ENCODE measurements at places on chromosomes 7 and 10.

GRCh38 chr10:96971324-96971723 lies 139.2 kb downstream of the LCOR start:
- no peak for DNase-seq

GRCh38 chr10:119078422-119079179 lies 2.0 kb downstream of the EIF3A start:
- no peak for DNase-seq

- DNase-seq = no peak
Observed at GRCh38 chr10:130958981-130959751, 352.4 kb downstream of the TCERG1L start.

DNA sequence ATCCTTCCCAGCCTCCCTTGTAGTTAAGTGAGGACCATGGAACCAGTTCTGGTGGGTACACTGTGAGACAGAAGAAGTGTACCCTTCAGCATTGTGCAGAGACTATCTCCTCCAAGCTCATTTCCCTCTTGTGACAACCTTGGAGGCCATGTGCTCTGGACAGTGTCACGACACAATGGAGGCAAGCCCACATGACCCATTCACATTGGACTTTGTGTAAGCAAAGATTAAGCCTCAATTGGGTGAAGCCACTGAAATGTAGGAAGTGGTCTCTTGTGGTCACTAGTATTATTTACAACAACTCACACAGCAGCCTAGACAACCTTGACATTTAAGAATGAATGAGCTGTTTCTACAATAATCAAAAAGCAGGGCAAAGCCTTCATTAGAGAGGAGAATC lies 124.2 kb downstream of the INHBA start:
- DNase-seq = no peak

DNA sequence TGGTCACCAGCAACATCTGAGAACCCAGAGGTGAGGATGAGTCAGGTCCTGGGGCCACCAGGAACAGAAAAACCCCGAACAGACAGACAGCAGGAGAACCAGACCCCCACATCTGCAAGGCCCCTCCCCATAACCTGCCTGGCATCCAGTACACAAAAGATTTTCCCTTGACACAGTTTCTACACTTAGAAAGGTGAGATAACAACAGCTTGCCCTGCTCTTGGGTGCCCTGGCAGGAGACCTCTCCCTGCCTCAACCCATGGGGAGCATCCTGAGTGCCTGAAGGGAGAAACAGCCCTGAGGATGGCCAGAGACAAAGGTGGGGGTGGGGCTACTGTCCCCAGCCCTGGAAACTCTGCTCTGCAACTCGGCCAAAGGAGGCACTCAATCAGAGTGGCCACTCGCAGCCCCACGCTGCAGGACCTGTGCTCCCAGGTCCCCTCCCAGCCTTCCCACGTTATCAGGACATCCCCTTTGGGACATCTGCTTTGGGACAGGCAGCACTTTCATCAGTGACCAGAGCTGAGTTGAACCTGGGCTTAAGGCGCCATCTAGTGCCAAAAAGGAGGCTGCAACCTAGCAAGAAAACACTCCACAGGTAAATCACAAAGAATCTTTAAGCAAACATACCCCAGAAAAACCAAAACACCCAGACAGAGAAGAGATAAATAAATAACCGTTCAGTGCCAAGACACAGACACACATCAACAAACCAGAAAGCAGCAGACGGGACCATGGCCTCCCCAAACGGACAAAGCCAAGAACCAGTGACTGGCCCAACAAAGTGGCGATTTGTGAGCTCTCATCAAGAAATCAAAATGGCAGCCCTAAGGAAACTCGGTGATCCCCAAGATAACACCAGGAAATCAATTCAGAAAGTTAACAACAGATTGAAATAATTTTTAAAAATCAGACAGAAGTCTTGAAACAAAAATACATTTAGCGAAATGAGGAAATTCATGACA lies 233.7 kb downstream of the PTPRN2 start:
- DNase-seq = no peak

DNA sequence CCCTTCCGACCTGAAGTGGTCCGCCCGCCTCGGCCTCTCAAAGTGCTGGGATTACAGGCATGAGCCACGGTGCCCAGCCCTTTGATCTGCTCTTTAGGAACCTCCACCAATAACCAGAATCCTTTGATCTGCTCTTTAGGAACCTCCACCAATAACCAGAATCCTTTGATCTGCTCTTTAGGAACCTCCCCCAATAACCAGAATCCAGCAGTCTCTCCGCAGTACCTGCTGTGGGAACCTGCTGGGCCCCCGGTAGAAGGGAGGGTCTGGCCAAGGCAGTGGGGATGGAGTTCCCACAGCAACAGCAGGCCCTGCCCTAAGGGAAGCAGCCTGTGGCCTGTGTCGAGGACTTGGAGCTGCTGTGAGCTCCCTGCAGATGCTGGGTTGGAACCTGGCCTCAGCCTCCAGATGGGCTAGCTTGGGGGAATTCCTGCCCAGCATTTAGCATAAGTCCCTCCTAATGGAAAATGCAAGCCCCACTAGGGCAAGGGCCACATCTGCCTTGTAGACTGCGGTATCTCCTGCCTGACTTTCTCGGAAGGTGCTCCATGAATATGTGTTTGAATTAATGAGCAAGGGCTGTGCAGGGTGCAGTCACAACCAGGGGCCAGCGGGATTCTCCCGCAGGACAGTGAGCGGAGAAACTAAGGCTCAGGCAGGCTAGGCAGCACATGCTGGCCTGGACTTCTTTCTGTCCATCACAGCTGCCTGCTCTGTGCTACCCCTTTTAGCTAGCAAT lies 165.8 kb downstream of the UBE2H start:
- no peak for DNase-seq

DNA sequence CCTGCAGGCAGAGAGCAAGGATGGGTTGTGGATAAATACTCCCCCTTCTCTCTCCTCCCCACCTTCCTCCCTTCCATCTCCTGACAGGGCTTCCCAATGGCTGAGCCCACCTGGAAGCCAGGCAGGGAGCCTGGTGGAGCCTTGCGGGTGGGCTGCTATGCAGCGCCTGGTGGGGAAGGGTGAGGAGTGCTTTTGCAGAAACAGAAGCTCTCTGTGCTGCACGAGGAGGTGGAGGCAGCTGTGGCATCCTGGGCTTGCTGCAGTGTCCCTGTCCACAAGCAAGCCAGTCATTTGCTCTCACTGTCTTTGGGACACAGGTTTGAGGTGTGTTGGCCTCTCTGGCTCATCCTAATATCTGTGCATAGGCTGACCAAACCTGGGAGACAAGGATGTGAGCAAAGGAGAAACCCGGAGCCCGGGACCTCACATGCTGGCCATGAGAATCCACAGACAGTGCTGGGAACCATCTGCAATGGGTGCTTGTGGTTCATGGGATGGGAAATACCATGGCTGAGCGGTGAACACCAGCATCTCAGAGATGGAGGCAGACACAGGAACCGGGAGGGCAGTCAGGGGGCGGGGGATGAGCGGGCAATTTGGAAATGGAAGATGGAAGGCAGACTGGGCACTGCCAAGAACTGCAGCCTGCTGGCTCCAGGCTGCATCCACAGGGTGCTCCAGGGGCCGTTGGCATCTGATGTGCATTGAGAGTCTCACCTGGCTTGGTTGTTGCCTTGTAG lies 364.2 kb downstream of the GLRX3 start:
- DNase-seq = no peak

DNA sequence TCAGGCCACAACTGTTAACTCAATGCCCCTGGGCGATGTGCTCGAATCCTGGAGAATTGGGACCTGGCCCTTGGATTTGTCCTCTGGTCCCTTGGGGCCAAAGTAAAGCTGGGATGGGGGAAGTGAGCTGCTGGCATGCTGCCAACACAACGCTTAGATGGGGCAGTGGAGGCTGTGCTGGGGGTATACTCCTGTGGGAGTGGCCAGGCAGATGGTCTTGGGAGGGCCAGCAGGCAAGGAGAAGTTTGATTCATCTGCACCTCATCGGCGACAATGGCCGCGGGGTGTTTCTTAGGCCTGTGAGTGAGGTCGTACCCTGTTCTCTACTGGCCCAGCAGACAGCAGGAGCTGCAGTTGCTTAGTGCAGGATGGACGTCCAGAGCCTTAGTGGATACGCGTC lies 139.0 kb upstream of the MTPN start:
- DNase-seq = no peak

DNA sequence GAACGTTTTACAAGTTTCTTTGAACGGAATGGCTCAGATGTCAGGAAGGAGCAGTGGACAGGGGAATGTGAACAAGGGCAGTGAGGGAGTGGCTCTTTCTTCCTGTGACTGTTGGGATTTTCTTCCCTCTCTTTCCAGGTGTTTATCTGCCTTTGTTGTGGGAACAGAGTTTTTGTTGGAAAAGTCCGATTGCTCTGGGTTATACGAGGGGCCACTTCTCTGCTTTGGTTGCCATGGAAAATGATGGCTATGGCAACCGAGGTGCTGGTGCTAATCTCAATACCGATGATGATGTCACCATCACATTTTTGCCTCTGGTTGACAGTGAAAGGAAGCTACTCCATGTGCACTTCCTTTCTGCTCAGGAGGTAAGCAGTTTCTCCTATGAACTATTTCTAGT lies 41.4 kb downstream of the ZRANB1 start:
- no peak for DNase-seq

DNA sequence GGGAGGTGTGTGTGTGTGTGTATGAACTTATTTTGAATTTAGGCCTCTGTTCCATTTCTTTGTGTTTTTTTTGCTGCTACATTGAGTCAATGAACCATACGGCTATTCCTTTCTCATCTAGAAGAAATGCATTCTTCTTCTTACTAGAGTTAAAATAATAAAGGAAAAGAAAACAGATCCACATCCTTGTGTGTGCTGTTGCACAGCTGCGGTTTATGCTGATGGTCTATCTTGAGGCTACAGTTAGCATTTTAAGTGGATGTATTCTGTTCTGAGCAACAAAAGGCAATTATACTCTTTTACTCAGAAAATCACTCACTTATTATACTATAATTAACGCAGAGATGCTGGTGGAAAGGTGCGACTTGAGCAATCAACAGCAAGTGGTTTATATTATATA lies 615.0 kb upstream of the MBL2 start:
- no peak for DNase-seq

GRCh38 chr10:36606234-36606839 lies 519.1 kb upstream of the ANKRD30A start:
- no peak for DNase-seq

- no peak for DNase-seq
Observed at GRCh38 chr7:22060197-22060596, 114.5 kb upstream of the CDCA7L start.

- DNase-seq = no peak
Observed at GRCh38 chr10:130044067-130045061, 66.3 kb downstream of the C10orf143 start.

DNA sequence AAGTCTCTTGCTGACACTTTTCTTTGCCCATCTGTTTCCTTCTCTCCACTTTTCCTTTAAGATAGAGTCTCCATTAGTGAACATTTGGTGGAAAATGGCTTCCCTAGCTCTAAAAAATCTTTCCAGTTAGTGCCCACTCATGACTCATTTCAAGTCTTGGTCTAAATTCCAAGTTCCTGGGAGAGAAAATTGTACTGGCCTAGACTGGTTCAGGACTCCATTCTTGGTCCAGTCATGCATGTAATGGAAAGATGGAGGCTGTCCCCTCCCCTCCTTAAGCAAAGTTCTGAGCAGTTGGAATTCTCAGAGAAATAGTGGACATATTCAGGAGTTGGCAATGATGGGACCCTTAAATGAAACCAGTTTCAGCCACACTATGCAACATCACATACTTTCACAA lies 3.8 kb upstream of the ALDH18A1 start:
- DNase-seq = no peak

GRCh38 chr7:142440219-142440905 lies 182.5 kb upstream of the PRSS58 start:
- no peak for DNase-seq

DNA sequence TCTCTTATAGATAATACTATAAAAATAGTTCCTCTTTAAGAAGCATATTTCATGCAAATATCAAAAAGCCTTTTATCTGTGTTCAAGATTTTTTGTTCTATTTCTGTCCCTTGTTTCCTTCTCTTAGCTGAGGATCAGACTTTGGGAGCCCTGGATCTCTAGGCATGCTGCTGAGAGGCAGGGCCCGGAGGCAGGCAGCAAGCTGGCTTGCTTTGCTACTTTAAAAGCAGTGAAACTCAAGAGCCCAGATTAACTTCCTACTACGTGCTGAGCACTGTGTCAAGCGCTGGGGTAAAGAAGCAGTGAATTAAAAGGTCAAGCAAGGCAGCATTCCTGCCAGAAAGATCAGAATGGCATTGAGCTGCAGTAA lies 31.0 kb upstream of the ARID5B start:
- DNase-seq = no peak

DNA sequence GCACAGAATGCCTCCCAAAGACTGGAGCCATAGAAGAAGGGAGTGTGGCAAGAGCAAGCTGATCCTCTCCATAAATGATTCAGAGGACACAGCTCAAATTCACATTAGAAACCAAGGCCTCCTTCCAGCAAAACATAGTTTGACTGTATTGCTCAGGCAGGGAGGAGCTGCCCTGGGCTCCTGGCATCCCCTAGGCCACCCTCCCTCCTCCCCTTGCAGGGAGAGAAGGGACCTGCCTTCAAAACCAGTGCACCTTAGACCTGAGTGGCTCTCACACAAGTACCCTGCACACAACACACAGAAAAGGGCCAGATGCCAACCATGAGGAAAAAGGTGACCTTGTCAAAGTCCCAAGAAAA lies 64.7 kb downstream of the CREB3L2 start:
- no peak for DNase-seq

DNA sequence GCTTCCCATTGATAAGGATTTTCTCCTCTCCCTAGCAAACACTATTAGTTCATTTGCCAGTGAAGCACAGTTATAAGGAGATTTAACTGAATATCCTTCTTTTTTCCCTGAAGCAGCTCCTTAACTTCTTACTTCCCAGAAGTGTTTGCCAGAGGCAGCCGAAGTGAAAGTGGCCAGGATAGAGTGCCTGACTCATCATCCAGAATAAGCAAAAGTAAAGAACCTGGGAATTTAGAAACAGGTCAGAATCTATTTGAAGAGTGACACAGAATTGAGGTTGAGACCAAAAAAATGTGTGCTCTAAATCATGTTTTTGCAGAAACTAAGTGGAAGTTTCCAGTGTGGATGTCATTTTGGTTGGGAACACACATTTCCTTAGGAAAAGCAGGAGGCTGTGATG lies 249.6 kb upstream of the VWC2 start:
- no peak for DNase-seq

- no peak for DNase-seq
Observed at GRCh38 chr10:29617880-29618340, 16.9 kb downstream of the SVIL start.

- peak; percentile 72 for DNase-seq
Observed at GRCh38 chr7:99557940-99558305, 519 bp upstream of the ZNF655 start.

- no peak for DNase-seq
Observed at GRCh38 chr10:68192113-68192512, 39.8 kb downstream of the ATOH7 start.

DNA sequence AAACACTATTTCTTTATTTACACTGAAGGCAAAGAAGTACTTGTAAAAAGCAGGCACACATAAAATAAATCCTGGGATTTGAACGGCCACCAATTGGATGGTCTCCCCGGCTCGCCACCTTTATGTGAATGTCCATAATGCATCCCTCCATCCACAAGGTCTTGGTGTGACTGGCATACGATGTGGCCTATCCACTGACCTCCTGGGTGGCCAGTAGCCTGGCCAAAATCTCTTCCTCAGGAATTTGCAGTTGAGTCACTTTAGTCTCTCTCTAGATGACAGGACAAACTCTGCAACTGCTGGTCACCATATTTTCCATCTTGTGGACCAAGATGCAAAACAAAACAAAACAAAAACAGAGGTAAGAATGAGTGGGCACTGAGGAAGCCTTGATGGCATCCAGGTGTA lies 39.1 kb downstream of the CDK1 start:
- DNase-seq = no peak
